Tibial nerve (tissue), 4 donors: ENCODE measurements at places on chromosomes 4 and X.

DNA sequence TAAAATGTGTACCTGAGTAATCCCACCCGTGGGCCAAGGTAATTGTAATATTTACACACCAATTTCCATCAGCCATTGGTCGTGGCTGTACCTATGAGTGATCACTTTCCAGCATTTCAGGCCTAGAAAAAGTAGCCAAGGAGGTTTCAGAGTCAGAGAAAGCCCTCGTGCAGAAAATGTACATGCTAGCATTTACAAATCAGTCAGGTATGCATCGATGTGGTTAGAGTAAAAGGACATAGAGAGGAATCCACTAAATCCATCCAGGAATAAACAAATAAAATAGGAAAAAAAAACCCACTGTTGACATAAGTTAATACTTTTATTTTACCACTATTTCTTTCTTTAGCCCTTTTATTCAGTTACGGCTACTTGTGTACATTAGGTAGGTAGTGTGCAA lies 256.8 kb downstream of the TRIML1 start:
- DNase-seq = no peak

DNA sequence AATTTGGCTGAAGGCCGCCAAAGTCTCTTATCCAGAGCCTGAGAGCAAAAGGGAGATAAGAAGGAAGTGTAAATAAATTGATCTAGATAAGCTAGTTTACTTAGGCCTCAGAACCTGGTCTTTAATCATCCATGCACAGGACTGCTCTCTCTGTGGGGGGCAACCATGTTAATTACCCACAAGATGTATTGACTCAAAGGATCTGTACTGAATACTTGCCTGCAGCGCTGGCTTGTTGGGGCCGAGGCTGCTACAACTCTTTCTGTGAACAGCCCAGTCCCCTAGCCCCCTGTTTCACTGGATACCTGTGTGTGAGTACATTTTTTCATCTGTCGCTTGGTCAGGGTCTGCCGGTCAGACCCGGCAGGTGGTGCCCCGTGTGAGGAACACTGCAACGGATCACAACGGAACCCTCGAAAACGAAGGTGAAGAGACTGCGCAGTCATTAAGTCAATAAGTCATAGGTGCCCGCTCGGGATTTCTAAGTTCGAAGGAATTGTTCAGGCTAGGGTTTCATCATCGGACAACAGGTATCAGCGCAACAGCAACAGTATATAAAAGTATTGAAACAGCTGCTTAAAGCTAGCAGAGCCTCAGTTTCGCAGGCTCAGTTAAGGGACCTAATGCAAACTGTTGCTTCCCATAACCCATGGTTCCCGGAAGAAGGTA lies 8.3 kb downstream of the MAGEA11 start:
- no peak for DNase-seq

GRCh38 chr4:123450393-123450792 lies 53.8 kb downstream of the SPRY1 start:
- DNase-seq = no peak

- no peak for DNase-seq
These were observed 96.5 kb downstream of the ARHGAP10 start for GRCh38 chr4:147828331-147828905.

GRCh38 chrX:42229533-42229932 lies 306.2 kb upstream of the CASK start:
- no peak for DNase-seq

- DNase-seq = no peak
These were observed 48.3 kb downstream of the REPS2 start for GRCh38 chrX:16994736-16995135.
